Upper lobe of right lung (tissue), 1 donor: ENCODE measurements at places on chromosomes 2 and 18. TPM values are rescaled to one million over a fixed set of nuclear protein-coding genes. Genes with fewer than 3 reads are reported as not detected.

KRTCAP3 gene
- 22.5 TPM for total RNA-seq

DNA sequence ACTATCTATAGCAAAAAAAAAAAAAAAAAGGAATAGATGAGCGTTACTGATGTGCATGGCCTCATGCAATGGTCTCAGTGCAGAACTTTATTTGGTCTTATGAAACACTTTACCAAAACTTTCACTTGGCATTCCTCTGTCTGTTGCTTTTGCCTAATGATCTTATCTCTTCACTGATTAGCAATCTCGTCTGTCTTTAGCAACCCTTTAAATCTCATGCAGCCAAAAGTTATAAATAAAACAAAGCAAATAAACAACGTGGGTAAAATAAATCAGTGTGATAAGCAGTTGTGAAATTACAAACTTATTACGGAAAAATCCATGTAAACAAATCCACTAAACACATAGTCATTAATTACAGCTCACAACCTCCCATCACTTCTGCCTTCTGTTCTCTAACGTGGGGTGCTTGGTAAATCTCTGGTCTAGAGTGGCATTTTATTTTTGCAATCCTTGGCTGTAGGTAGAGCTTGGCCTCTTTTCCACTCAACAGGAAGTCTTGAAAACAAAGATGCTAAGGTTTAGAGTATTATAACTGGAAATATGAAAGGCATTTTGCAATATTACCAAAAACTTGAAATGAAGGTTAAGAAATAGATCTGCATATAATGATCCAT lies 288.0 kb downstream of the AFF3 start:
- no peaks in the 10 kb centered on the region for H3K4me1 ChIP-seq
- H3K36me3 ChIP-seq = no peaks in the 10 kb centered on the region
- no peak overlapping the region for H3K27ac ChIP-seq
- H3K4me3 ChIP-seq = no peak overlapping the region
- DNase-seq = no peak

GRCh38 chr18:22391407-22392345 lies 26.0 kb downstream of the CTAGE1 start:
- no peak for DNase-seq
- no peaks in the 10 kb centered on the region for H3K4me1 ChIP-seq
- no peaks in the 10 kb centered on the region for H3K36me3 ChIP-seq

PREB gene
- 42.1 TPM for total RNA-seq

NYAP2 gene
- 0.93 TPM for total RNA-seq

NRP2 gene
- total RNA-seq = 75.3 TPM

GRCh38 chr2:233544200-233544610 lies 22.4 kb downstream of the USP40 start:
- H3K4me3 ChIP-seq = no peak overlapping the region
- H3K27me3 ChIP-seq = no peaks in the 10 kb centered on the region
- no peak for DNase-seq
- H3K36me3 ChIP-seq = peaks cover 48% of the 10 kb centered on the region
- H3K27ac ChIP-seq = no peak overlapping the region

DNA sequence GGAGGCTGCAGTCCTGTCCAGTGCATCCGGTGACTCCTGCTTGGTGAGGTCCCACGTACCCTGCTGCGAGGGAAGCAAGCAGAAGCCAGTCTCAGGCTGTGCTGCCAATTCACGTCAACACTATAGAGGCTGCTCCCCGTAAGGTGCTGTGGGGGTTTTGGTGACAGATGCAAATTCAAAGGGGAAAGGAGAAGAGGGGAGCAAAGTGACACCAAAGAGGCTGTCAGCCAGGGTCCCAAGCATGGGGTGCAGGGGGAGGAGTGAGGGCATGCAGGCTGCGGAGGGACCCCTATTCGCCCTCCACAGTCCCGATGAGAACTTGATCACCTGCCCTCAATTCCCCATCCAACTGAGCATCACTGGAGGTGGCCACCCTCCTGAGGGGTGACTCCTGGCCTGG lies 179.4 kb upstream of the HS6ST1 start:
- H3K4me3 ChIP-seq = no peak overlapping the region
- H3K27me3 ChIP-seq = no peaks in the 10 kb centered on the region
- DNase-seq = peak; percentile 42
- H3K36me3 ChIP-seq = no peaks in the 10 kb centered on the region
- no peak overlapping the region for H3K27ac ChIP-seq

GRCh38 chr2:17894005-17894404 lies 15.5 kb downstream of the KCNS3 start:
- H3K4me3 ChIP-seq = no peak overlapping the region
- no peaks in the 10 kb centered on the region for H3K36me3 ChIP-seq
- no peak for DNase-seq
- H3K27me3 ChIP-seq = no peaks in the 10 kb centered on the region
- no peak overlapping the region for H3K27ac ChIP-seq

CAPN14 gene
- 0.26 TPM for total RNA-seq

GRCh38 chr2:54763636-54764291 lies 40.3 kb downstream of the EML6 start:
- no peak overlapping the region for H3K27ac ChIP-seq
- H3K4me3 ChIP-seq = no peak overlapping the region
- no peak for DNase-seq
- no peaks in the 10 kb centered on the region for H3K36me3 ChIP-seq

DNA sequence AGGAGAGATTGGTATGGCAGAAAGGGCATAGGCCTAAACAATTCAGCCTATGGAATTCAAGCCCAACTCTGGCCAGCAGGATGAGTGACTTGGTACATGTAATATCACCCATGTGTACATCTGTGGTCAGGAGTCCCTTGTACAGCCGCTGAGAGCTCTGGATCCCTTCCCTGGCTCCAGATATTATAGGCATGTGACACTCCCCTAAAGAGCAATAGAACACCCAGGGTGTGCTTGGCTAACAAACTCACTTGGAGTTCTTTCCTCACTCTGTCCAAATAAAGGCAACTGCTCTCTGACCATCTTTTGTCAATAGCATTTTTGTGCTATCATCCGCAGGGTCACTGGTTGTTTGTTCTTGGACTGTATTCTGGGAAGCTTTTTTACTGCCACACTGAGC lies 197.4 kb upstream of the NCKAP5 start:
- H3K27me3 ChIP-seq = no peaks in the 10 kb centered on the region
- H3K4me1 ChIP-seq = peaks cover 5% of the 10 kb centered on the region
- no peak overlapping the region for H3K27ac ChIP-seq

TIA1 gene
- total RNA-seq = 110 TPM

DNA sequence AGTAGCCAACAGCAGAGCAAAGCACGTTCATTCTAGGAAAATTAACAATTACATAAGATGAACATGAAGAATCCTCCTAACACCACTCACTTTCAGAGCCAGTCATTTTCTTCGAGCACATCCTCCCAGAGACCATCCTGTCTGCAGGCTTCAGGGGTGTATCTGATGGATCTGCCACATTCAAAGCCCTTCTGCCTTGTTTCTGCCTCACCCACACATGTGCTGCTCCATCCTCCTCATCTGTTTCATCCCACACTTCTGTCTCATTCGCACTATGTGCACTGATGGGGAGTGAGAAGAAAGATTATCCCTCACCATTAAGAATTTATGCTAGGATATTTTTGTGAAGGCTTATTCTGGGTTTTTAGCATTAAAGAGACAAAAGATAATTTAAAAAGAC lies 287.9 kb upstream of the PKDCC start:
- H3K4me3 ChIP-seq = no peak overlapping the region
- no peaks in the 10 kb centered on the region for H3K4me1 ChIP-seq
- DNase-seq = no peak
- H3K27me3 ChIP-seq = no peaks in the 10 kb centered on the region
- no peaks in the 10 kb centered on the region for H3K36me3 ChIP-seq
- H3K27ac ChIP-seq = no peak overlapping the region

DNA sequence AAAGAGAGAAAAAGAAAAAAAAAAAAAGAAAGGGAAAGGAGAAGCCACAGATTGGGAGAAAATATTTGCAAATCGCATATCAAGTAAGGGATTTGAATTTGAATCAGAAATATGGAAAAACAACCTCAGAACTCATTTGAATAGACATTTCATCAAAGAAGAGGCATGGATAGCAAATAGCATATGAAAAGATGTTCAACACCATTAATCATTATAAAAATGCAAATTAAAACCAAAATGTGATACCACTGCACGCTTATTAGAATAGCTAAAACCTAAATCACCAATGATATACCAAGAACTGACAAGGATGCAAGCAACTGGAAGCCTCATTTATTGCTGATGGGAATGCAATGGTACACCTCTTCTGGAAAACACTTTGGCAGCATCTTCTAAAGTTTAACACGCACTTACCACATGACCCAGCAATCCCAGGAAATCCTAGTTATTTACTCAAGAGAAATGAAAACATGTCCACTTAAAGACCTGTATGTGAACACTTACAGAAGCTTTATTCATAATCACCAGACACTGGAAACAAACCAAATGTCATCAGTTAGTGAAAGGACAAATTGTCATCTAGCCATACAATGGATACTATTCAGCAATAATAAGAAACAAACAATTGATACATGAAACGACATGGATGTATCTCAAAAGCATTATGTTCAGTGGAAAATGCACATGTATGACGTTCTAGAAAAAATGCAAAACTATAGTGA lies 10.3 kb downstream of the DNER start:
- H3K4me3 ChIP-seq = no peak overlapping the region
- no peaks in the 10 kb centered on the region for H3K4me1 ChIP-seq
- H3K27me3 ChIP-seq = peaks cover 18% of the 10 kb centered on the region
- no peaks in the 10 kb centered on the region for H3K36me3 ChIP-seq

DNA sequence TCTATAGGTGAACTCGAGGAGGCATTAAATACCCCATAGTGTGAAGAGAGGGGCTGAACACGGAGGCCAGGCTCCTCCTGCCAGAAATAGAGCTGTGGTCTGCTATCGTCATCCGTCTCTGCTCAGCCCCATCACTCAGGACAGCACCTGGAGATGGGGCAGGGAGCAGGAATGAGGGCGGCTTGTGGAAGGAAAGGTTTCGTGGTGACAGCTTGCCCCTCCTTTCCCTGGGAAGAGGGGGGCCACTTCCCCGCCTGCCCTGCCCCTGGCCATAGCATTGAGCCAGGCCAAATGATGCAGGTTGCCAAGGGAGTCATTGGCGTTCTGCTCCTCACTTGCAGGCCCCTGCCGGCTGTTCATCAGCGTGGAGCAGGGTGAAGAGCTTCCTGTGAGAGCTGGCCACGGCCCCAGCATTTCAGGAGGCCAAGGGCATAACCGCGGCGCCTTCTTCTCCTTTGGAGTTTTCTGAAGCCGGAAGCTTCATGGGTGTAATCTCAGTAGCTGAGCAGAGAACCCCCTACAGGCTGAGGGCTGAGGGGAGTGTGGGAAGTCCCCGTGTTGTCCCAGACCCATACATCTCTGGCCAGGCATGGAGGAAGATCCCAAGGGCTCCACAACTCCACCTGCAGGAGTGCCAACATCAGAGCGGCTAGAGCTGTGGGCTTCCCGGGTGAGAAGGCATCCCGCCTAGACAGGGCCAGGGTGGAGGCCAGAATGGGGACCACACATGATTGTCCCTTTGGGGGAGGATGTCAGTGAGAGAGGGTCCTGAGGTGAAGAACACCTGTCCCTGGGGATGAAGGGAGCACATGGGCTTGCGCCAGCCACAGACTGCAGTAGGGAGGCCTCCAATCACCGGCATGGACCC lies 112.5 kb upstream of the GLI2 start:
- H3K4me3 ChIP-seq = no peak overlapping the region
- no peaks in the 10 kb centered on the region for H3K27me3 ChIP-seq
- no peak overlapping the region for H3K27ac ChIP-seq

DNA sequence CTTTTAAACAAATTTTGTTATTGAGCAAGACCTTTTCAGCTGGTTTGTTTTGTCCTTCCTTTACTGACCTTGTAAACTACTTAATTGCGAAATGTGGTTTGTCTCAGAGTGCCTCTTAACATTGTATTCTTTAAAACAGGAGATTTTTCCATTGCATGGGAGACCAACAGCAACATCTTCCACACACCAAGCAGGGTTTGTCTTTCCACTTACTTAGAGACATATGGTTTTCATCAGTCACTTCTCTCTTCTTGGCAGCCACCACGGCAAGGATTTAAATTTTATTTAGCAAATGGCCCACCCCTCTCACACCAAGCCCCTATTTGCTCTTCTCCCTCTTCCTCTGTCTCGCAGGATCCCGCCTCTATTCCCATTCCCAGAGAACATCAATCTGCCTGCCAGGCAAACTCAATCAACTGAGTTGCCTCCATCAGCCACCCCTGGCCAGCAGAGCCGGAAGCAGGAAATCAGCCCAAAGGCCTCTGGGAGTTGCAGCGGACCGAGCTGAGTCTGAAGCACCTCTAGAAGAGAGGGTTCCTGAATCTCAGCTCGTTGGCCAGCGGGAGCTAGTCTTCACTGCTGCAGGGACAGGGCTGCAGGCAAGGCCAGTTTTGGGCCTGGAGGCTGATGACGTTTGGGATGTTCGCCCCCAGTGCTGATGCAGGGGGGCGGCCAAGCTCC lies 11.3 kb upstream of the CIB4 start:
- H3K4me3 ChIP-seq = no peak overlapping the region
- H3K27me3 ChIP-seq = no peaks in the 10 kb centered on the region
- H3K36me3 ChIP-seq = no peaks in the 10 kb centered on the region
- DNase-seq = peak; percentile 42
- H3K4me1 ChIP-seq = peaks cover 15% of the 10 kb centered on the region
- peak overlapping the region; percentile 63 for H3K27ac ChIP-seq

LIMS3 gene
- 3.1 TPM for total RNA-seq

RAPGEF4 gene
- 21.8 TPM for total RNA-seq

- peak overlapping the region; percentile 74 for H3K27ac ChIP-seq
- H3K27me3 ChIP-seq = no peaks in the 10 kb centered on the region
- peaks cover 26% of the 10 kb centered on the region for H3K36me3 ChIP-seq
- peak; percentile 76 for DNase-seq
- peak overlapping the region; percentile 30 for H3K4me3 ChIP-seq
These were observed 14.4 kb downstream of the RAB12 start for GRCh38 chr18:8623549-8624106.

DNA sequence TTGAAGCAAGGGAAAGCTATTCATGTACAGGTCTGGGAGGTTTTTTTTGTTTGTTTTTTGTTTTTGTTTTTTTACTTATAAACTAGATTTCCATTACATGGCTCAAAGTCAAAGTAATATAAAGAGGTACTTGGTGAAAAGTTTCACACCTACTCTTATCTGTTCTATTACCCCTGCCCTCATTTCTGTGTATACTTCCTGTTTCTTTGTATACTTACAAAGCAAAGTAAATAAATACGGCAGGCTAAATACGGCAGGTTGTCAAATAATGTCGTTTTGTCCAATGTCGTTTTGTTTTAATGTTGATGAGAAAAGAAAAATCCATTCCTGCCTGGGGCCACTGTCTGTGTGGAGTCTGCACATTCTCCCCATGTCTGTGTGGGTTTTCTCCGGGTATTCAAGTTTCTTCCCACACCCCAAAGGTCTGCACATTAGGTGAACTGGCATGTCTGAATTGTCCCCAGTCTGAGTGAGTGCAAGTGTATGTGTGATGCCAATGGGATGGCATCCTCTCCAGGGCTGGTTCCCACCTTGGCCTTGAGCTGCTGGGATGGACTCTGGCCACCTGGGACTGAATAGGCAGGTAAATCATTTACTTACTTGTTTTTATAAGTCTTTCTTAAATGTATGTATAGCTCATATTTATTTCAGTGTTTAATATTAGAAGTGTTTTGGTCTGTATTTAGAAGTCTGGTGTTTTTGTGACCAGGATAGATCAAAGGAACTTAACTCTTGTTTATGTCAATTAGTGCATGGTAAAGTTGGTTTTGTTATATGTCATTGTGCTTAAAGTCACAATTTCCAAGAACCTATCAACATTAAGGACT lies 13.4 kb downstream of the STAMBP start:
- peaks cover 41% of the 10 kb centered on the region for H3K36me3 ChIP-seq
- DNase-seq = no peak
- H3K4me3 ChIP-seq = no peak overlapping the region
- H3K27ac ChIP-seq = no peak overlapping the region
- H3K4me1 ChIP-seq = peaks cover 3% of the 10 kb centered on the region
